Activated CD4-positive, alpha-beta T cell treated with anti-CD3 and anti-CD28 coated beads, Interleukin-2, amount 50 U/mL, for 1 hour (primary cell): ENCODE measurements at places on chromosomes 1 and 21.

DNA sequence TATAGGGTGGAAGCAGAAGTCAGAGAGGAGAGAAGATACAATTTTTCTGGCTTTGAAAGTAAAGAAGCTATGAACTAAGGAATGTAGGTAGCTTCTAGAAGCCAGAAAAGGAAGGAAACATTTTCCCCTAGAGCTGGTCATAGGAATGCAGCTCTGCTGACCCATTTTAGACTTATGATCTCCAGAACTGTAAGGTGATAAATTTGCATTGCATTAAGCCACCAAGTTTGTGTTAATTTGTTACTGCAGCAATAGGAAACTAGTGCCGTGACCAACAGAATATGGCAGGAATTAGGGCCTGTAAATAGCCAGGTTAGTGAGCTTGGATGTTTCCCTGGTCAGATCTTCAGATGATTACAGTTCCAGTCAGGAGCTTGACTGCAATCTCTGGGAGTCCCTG is 244.3 kb upstream of the C1orf105 start:
- no peak for DNase-seq

DNA sequence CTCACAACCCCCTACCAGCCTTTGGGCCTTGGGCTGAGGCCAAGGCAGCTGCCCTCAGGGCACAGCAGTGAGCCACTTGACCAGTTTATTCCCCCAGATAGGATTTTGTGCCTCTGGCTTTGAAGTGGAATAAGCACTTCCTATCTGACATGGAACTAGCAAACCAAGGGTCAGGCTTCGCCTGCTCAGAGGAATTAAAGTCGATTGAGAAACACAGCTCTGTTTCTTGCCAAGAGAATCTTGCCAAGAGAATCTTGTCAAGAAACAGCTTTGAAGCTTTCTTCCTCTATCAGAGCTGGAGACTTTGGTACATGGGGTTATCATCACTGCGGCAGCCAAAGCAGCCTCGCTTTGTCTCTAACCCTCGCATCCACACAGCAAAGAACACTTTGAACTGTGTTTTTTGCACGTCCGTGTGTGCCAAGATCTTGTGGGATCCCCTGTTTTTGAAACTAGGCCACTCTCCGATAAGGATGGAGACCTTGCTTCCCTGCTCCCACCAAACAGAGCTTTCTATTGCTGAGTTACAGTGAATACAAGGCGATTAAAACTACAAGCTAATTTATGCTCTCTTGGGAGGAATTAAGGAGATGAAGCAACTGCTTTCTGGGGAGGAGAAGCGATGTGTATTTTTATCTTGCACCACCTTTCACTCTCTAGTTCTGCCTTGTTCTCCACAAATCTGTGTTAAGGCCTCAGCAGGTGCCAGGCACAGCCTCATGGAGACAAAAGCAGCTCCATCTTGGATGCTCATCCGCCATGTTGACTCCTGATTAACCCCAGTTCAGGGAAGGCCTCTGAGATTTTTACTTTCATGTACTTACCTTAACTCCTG is 67.3 kb downstream of the RHOU start:
- no peak for DNase-seq

- DNase-seq = no peak
Observed at GRCh38 chr1:215594640-215595039, 27.5 kb downstream of the KCTD3 start.

DNA sequence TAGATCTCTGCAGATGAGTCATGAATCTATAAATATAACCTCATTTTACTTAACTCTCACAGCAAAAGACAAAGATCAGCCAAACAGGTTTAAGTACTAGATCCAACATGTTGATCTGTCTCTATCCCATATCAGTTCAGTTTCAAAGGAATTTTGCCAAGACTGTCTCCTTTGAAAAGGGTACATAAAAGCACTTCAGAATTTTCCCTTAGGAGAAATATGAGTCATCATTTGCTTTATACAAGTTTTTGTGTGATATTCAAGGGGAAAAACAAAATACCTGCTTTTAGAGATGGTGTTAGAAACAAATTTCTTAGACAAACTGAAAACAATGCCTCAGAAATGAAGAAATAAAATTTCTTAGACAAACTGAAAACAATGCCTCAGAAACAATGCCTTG is 73.5 kb upstream of the LRRC7 start:
- no peak for DNase-seq

- no peak for DNase-seq
Observed at GRCh38 chr1:30359539-30360220, 363.7 kb downstream of the MATN1 start.

GRCh38 chr1:160338580-160338979 is 4.5 kb downstream of the COPA start:
- DNase-seq = no peak

GRCh38 chr1:86429122-86429725 is 5.3 kb downstream of the CLCA2 start:
- DNase-seq = no peak

DNA sequence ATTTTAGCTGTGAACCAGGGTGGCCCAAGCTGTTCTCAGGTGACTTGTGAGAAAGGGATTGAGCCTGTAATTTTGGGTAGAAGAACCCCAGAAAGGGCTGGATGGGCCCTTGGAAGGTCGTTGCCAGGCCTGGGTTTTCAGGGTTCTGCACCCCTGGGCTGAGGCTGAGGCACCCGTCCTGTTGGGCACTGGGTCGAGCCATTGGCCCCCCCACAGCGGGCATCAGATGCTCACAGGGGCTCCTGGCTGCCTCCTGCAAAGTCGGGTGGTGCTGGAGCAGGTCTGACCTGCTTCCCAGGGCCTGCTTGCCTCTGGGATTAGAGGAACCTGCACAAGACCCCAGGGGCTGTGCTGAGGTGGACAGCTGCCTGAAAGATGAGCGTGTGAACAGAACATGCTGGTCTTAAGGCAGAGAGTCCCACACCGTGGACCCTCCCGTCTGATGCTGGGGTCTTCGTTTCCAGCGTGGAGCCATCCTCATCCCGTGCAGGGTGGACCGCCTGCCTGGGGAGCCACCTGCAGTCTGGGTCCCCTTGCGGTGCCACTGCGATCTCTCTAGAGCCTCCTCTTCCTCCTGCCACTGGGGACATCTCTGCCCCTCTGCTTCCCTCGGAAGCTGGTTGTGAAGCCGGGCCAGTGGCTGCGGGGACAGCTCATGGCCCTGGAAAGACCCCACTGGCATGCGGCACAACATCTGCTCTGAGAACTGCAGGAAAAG is 1.7 kb upstream of the TRPM2 start:
- no peak for DNase-seq
